ENCODE measurements at places on chromosomes 5 and 9.

- no peaks in the 10 kb centered on the region for H3K4me1 ChIP-seq
- H3K4me3 ChIP-seq, result no peak overlapping the region
- no peak overlapping the region for H3K27ac ChIP-seq
- no peak for DNase-seq
- H3K27me3 ChIP-seq, result no peaks in the 10 kb centered on the region
Measured at GRCh38 chr5:102933316-102933715, 178.2 kb downstream of the PAM start.

DNA sequence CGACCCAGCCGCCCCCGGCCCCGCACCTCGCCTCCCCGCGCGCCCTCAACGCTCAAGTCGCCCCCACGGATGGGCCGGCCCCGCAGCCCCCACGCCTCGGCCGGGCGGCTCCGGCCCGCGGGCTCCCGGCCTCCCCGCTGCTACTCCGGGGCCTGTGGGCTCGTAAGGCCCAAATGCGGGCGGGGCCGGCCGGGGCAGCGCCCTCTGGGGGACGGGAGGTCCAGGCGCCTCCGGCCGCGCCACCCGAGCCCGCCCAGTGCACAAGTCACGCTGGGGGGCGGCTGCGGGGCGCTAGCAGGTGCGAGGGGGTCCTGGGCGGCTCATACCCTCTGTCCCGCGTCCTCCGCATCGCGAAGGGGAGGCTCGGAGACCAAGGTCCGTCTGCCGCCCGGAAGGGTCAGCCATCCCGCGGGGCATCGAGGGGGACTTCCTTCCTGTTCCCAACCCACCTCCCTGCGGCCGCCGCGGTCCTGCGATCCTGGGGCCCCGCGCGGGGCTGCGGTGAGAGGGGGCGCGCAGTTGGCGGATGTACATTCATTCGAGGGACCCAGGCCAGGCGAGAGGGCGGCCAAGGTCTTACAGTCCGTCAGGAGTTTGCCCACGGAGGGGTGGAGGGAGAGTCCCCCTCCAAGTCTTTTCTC, at the start of gene CIZ1:
CIZ1 (minus strand) TSS at position 167 of the 641 bp plus-strand sequence. CDS start 715 bp downstream, outside the sequence.
- H3K36me3 ChIP-seq, result peaks cover 22% of the 10 kb centered on the region
- H3K4me3 ChIP-seq, result peak within 1 kb of the TSS; percentile 92
- peaks cover 38% of the 10 kb centered on the region for H3K4me1 ChIP-seq
- no peaks in the 10 kb centered on the region for H3K27me3 ChIP-seq
- peak; percentile 91 for DNase-seq

- no peaks in the 10 kb centered on the region for H3K36me3 ChIP-seq
- no peak overlapping the region for H3K4me3 ChIP-seq
- peak; percentile 90 for DNase-seq
- H3K27ac ChIP-seq, result peak overlapping the region; percentile 54
- no peaks in the 10 kb centered on the region for H3K27me3 ChIP-seq
Measured at GRCh38 chr9:87792831-87793288, 66.9 kb downstream of the CTSL start.

GRCh38 chr5:136129445-136129844, 3.2 kb upstream of the SMAD5 start:
- H3K27me3 ChIP-seq, result no peaks in the 10 kb centered on the region
- no peak for DNase-seq
- H3K27ac ChIP-seq, result no peak overlapping the region
- H3K4me1 ChIP-seq, result peaks cover 18% of the 10 kb centered on the region
- no peak overlapping the region for H3K4me3 ChIP-seq

- DNase-seq, result no peak
- no peaks in the 10 kb centered on the region for H3K36me3 ChIP-seq
- H3K27ac ChIP-seq, result no peak overlapping the region
- no peaks in the 10 kb centered on the region for H3K4me1 ChIP-seq
- H3K27me3 ChIP-seq, result no peaks in the 10 kb centered on the region
Measured at GRCh38 chr9:86201474-86202337, 57.8 kb downstream of the C9orf153 start.

DNA sequence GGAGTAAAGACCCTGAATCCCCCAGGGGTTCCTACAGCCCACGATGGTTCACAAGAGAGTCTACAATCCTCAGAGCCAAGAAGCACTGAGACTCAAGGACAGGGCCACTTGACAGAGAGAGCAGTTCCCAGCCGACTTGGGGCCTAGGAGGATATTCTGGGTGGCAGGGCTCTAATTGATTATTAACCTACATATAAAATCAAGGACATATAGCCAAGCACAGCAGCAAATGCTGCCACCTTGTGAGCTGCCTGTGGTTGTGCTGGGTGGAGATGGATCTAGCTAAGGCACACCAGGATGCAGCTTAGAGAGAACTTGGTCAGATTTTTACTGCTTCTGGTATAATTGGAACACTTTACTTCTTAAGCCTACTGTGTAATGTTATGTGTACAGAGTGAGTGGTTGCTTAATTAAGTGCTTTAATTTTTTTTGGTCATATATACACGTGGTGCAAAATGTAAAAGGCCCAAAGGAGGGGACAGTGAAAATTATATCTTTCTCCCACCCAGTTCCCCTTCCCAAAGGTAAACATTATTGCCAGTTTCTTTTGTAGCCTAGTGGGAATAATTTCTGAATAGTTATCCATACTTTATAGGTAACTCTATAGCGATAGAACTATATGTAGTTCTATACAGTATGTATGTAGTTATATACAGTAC, 78.8 kb downstream of the F2RL2 start:
- no peaks in the 10 kb centered on the region for H3K36me3 ChIP-seq
- peak overlapping the region; percentile 66 for H3K27ac ChIP-seq
- peaks cover 33% of the 10 kb centered on the region for H3K4me1 ChIP-seq
- H3K27me3 ChIP-seq, result no peaks in the 10 kb centered on the region

- DNase-seq, result no peak
- H3K4me3 ChIP-seq, result no peak overlapping the region
- H3K4me1 ChIP-seq, result peaks cover 43% of the 10 kb centered on the region
Measured at GRCh38 chr5:140152022-140152999, 22.7 kb upstream of the CYSTM1 start.

DNA sequence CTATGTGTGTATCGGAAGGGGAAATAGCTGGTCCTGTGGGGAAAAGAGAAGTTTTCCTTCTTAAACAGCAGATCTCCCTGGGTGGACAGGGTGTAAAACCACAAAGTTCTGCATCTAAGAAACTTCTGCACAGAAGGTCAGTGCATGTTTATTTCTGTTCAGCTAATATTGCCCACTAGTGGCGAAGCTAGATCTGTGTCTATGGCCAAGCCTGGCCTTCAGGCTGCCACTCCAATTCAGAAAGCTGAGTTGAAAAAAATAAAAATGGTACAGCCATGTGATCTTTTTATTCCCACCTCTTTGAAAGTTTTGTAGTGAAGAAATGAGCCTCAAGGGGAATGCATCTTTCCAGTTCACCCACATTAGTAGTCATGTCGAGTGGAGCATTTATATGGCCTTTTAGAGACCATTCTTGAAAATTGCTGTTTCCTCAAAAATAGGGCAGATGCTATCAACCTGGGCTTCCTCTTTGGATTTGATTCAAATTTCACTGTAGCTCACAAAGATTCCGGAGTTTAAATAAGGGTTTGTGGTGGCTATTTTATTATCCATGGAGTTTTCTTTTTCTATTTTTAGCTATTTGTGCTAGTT, 488.0 kb downstream of the PRELID2 start:
- no peak for DNase-seq
- H3K27me3 ChIP-seq, result no peaks in the 10 kb centered on the region
- H3K4me3 ChIP-seq, result no peak overlapping the region
- H3K27ac ChIP-seq, result no peak overlapping the region
- H3K4me1 ChIP-seq, result no peaks in the 10 kb centered on the region
- H3K36me3 ChIP-seq, result no peaks in the 10 kb centered on the region

- no peaks in the 10 kb centered on the region for H3K36me3 ChIP-seq
- peaks cover 10% of the 10 kb centered on the region for H3K4me1 ChIP-seq
- H3K4me3 ChIP-seq, result no peak overlapping the region
- H3K27me3 ChIP-seq, result no peaks in the 10 kb centered on the region
Measured at GRCh38 chr5:135593141-135593540, 14.3 kb upstream of the CXCL14 start.

- peaks cover 12% of the 10 kb centered on the region for H3K27me3 ChIP-seq
- H3K4me3 ChIP-seq, result no peak overlapping the region
- H3K4me1 ChIP-seq, result no peaks in the 10 kb centered on the region
- no peaks in the 10 kb centered on the region for H3K36me3 ChIP-seq
Measured at GRCh38 chr5:2921651-2922050, 170.2 kb upstream of the IRX2 start.

GRCh38 chr5:116566251-116566650, 8.4 kb downstream of the SEMA6A start:
- no peak for DNase-seq
- no peaks in the 10 kb centered on the region for H3K36me3 ChIP-seq
- H3K4me3 ChIP-seq, result no peak overlapping the region
- H3K27ac ChIP-seq, result no peak overlapping the region
- H3K27me3 ChIP-seq, result peaks cover 8% of the 10 kb centered on the region
- H3K4me1 ChIP-seq, result no peaks in the 10 kb centered on the region

DNA sequence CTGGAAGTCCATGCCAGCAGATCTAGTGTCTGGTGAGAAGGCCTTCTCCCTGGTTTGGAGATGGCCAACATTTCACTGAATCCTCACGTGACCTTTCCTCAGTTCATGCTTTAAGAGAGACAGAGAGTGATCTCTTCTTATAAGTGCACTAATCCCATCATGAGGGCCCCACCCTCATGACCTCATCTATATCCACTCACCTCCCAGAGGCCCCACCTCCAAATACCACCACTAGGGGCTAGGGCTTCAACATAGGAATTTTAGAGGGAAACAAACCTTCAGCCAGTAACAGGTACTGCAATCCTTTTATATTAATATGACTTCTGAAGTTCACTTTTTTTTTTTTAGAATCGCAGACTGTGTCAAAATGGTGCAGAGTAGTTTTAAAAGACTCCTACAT, 496.9 kb upstream of the ADAMTS16 start:
- H3K4me3 ChIP-seq, result no peak overlapping the region
- no peaks in the 10 kb centered on the region for H3K4me1 ChIP-seq
- no peak for DNase-seq

DNA sequence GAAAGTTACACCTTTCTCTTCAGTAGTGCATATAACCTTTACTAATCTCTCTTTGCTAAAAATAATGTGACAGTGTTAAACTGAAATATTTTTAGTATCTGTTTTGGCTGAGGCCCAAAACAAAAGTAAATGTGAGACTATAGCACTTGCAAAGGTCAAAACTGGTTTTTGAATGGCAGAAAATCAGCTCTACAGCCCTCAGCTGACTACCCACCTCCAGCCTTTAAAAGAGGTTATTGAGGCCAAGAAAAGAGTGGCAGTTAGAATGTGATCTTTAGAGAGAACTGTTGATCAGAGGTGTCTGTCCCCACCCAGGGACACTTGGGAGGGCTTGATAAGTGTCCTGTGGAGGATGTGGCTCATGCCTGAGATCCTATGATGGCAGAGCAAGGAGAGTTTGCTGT, 30.9 kb downstream of the PRKACG start:
- no peaks in the 10 kb centered on the region for H3K36me3 ChIP-seq
- H3K4me3 ChIP-seq, result no peak overlapping the region
- no peaks in the 10 kb centered on the region for H3K4me1 ChIP-seq
- DNase-seq, result no peak
- no peak overlapping the region for H3K27ac ChIP-seq

- H3K4me1 ChIP-seq, result no peaks in the 10 kb centered on the region
- H3K27ac ChIP-seq, result no peak overlapping the region
- DNase-seq, result no peak
- H3K36me3 ChIP-seq, result no peaks in the 10 kb centered on the region
Measured at GRCh38 chr5:98128846-98129245, 644.6 kb upstream of the RGMB start.

DNA sequence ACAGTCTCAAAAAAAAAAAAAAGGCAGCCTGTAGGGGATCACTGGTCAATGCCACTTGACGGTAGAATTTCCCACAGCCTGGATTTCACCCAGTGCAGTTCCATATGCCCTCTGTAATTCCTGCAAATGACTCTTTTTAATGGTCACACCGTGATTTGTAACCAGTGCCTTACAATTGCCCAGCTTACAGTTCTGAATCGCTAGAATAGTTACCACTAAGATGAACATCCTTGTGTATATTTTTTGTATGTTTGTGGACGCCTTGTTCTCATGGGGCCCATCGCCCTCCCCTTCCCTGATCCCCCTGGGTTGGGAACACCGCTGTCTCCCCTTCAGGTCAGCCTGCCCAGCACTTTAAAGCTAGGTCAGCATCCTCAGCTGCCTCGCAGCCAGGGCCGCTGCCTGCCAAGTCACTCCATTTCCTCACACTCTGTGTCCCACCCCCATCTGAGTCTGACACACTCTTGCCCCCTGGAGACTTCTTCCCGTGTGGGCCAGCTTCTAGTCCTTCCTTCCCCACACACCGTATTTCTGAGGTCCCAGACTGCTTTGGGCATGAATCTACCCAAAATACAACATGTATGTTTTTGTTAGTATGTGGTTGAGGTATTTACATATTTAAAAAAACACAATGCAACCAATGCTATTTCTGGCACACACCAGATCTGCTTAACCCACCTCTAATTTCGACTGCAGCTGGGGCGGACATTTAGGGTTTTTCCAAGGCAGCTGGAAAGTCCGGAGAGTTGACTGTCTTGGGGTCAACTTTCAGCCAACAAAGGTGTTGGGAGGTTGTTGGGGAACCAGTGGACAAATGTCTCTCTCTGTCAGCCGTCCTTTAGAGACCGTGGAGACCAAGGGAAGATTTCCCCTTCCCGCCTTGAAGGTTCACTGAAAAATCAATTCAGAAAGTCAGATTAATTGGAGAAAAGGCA, 120.5 kb upstream of the NEK6 start:
- H3K27me3 ChIP-seq, result no peaks in the 10 kb centered on the region
- no peak overlapping the region for H3K27ac ChIP-seq
- H3K36me3 ChIP-seq, result no peaks in the 10 kb centered on the region
- H3K4me3 ChIP-seq, result no peak overlapping the region

- DNase-seq, result no peak
- H3K4me3 ChIP-seq, result no peak overlapping the region
- H3K27me3 ChIP-seq, result no peaks in the 10 kb centered on the region
- no peak overlapping the region for H3K27ac ChIP-seq
- H3K36me3 ChIP-seq, result no peaks in the 10 kb centered on the region
Measured at GRCh38 chr5:56567278-56567677, 248.1 kb upstream of the MAP3K1 start.

DNA sequence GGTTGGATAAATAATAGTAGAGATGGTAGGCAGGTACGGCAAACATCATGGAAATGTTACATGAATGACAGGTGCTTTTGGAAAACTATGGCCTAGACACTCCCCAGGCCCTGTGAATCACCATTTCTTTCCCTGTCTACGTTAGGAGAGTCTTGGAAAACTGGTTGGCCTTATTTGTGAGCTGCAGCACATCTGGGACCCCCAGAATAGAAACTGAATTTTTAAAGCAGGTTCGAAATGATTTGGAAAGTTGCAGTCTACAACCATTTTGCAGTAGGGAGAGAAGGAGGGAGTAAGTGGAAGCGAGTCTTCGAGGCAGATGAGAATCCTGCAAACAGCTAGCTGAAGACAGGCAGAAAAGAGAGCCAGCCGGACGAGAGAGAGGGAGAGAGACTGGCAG, 13.0 kb downstream of the C1QTNF2 start:
- no peaks in the 10 kb centered on the region for H3K27me3 ChIP-seq
- H3K4me3 ChIP-seq, result no peak overlapping the region
- no peaks in the 10 kb centered on the region for H3K36me3 ChIP-seq
- H3K4me1 ChIP-seq, result peaks cover 39% of the 10 kb centered on the region
- no peak overlapping the region for H3K27ac ChIP-seq

Data from suprapubic skin (tissue), 4 donors.